Fibroblast of lung (primary cell): ENCODE measurements at places on chromosomes 12 and 14. TPM values are rescaled to one million over a fixed set of nuclear protein-coding genes. Genes with fewer than 3 reads are reported as not detected.

GRCh38 chr12:116244001-116244400 lies 33.5 kb downstream of the MED13L start:
- DNase-seq = peak; percentile 33

DNA sequence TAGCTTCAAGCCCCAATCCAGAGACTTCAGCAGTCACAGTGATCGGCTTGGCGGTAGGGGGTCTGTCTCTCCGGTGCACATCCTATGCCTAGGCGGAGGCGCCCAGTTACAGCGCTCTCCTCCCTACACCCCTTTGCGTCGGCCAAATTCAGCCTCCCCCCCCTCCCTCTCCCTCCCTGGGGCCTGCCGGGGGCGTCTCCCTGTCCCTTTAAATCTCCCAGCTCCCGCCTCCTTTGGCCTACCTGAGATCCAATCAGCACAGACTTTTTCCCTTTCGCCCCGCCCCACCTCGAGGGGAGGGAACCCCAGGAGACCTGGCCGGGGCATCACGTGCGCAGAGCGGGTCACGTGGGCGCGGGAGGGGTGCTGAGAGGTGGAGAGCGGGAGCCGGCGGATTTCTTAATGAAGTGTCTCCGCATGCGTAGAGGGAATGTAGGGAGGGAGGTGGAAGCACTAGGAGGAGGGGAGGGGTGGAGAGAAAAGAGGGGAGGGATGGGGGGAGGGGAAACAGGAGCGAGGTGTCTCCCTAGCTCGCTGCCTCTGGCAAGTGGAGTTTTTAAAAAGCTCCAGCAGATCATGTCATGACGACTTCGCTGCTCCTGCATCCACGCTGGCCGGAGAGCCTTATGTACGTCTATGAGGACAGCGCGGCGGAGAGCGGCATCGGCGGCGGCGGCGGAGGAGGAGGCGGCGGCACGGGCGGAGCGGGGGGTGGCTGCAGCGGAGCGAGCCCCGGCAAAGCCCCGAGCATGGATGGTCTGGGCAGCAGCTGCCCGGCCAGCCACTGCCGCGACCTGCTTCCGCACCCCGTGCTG lies at the start of gene HOXC13:
HOXC13 (plus strand) TSS at position 506 of the 815 bp plus-strand sequence; CDS start at position 582, 76 bp downstream.
- peak; percentile 19 for DNase-seq

GRCh38 chr14:93936245-93936644 lies 9.1 kb downstream of the FAM181A start:
- DNase-seq = no peak

PPP1R1A gene
- total RNA-seq = not detected in 2 replicates

WNT1 gene
- total RNA-seq = not detected in 2 replicates

DNA sequence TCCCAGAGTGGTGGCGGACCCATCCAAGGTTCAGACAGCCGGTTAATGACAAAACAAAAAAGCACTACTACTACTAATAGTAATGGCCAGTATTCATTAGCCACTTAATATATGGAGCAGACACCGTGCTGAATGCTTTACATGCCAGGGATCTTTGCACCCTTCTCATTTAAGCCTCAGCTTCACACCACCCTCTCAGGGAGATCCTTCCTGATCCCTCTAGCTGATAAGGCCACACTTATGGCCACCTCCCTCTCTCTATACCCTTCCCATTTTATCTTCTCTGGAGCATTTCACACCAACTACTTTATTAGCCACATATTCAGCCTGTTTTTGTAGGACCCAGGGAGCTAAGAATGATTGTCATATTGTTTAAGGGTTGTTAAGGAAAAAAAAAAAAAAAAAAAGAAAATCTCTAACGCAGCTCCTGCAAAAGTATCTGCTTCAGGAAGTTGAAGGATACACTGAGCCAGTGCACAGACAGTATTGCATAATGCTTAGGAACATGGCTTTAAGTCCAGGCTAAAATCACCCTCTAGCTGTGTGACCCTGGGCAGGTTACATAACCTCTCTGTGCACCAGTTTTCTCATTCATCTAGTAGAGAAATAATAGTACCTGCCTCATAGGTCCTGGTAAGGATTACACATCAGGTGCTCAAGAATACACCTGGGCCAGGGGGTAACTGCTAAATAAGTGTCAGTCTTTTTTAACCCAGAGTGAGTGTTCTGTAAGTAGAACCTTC lies 29.4 kb downstream of the NUAK1 start:
- no peak for DNase-seq
